ENCODE measurements at places on chromosomes 1 and 21. TPM values are rescaled to one million over a fixed set of nuclear protein-coding genes. Genes with fewer than 3 reads are reported as not detected.
A peak's percentile ranks its signal among the peaks of the same experiment; 100 is the strongest.

The PTTG1IP gene
- total RNA-seq: 134 TPM

The BMP8B gene
- total RNA-seq: 0.37 TPM

DNA sequence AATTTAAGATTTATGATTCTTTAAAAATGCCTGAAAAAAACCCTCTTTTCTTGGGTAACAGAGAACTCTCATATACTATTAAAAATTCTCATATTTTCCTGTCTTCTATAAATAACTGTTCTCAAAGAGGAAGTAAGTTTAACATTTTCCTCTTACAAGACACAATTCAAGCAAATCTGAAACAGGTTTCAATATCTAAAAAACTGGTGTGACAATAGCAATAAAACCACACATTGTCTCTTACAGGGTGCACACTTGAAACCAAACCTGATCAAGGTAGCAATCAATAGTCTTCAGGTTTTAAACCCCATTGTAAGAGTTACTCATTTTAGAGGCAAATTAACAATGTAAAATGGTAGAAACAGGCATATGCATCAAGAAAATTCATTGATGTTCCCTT, 28.0 kb downstream of the FUBP1 start:
- no peak for DNase-seq

DNA sequence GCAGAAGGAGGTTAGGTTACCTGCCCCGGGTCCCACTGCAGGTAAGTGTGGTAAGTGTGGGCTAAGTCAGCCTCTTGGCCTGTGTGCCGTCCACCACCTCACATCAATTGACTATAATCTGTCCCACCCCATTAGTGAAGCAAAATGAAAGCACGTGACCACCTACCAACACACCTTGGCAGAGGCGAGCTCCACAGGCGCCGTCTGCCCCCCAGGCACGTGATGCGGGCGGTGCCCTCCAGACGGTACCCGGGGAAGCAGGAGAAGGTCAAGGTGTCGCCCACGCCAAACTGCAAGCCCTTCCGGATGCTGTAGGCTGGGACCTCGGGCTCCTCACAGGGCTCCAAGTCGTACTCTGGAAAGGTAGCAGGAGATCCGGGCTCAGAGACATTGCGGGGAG, 149.5 kb upstream of the HMGB4 start:
- DNase-seq: no peak

DNA sequence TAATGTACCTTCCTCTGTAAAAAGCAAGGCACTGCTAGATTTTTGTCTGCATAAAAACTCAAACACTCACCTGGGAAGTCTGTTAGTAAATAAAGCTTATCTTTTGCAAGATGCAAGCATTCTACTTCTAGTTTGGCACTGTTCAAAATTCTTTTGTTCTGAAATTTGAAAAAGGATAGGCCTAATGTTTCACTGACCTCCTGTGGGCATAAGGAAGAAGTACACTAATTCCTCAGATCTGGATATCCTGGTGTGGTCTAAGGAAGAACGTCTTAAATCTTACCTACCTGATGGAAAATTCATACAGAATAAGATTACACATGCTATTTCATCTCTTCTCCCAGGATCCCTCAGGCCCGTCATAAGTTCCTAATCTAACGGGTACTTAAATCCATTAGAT, 93.5 kb upstream of the CAMK1G start:
- DNase-seq: peak; percentile 13

The ZNF687 gene
- 81.3 TPM for total RNA-seq

The KRTAP21-2 gene
- total RNA-seq: not detected

DNA sequence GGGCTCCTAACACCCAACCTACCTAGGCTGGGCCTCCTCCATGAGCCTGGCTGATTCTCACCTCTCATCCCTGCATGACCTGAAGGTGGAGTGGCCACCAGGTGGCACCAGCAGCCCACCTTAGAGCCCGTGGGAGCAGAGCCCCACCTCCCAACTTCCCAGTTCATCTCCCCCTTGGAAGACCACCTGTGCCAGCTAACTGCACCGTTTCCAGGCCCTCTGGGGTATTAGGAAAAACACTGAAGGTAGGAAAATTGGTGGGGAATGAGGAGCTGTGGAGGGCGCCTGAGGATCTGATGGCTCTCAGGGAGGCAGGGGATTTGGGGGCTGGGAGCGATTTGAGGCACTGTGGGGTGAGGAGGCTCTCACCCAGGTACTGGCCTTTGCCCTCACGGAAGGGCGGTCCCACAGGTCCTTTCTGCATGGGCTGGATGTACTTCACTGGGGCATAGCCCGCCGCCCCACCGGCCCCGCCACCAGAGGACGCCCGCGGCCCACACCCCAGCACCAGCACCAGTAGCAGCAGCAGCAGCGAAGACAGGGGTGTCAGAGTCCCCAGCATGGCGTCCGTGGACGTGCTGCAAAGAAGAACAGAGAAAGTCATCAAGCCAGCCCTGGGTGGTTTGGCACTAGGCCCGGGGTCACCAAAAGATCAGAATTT, 11.1 kb downstream of the ADPRS start:
- peak; percentile 96 for DNase-seq

The AKR7A3 gene
- 1.8 TPM for total RNA-seq

- DNase-seq: peak; percentile 40
Measured at GRCh38 chr21:16942703-16943102, 570.1 kb upstream of the CXADR start.
